ENCODE measurements at places on chromosomes 13 and 19.

- no peak for DNase-seq
Measured at GRCh38 chr13:55000844-55001243, 1972.2 kb downstream of the OLFM4 start.

- no peak for DNase-seq
Measured at GRCh38 chr13:98273067-98273823, 96.2 kb upstream of the RNF113B start.

DNA sequence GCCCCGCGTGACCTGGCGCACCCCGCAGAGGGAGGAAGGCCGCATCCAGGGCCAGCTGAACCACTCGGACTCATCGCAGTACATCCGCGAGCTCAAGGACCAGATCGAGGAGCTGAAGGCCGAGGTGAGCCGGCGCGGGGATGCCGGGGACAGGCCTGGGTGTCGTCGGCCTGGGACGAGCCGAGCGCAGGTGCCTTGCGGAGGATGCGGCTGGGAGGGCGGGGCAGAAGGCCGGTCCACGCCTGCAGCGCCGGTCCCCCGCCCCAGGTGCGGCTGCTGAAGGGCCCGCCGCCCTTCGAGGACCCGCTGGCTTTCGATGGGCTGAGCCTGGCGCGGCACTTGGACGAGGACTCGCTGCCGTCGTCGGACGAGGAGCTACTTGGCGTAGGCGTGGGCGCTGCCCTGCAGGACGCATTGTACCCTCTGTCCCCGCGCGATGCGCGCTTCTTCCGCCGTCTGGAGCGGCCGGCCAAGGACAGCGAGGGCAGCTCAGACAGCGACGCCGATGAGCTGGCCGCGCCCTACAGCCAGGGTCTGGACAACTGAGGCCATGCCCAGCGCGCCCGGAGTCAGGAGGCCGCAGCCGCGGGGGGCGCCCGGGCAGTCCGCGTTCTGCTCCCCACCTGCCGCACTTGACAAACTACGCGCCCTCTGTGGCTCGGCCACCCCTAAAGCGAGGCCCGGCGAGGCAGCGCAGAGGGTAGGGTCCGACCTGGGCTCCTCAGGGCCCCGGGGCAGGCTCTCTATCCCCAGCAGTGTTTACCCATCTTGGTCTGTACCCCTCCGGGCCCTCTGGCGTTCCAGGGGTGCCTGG, 10.8 kb downstream of the PRR36 start:
- DNase-seq, result no peak

DNA sequence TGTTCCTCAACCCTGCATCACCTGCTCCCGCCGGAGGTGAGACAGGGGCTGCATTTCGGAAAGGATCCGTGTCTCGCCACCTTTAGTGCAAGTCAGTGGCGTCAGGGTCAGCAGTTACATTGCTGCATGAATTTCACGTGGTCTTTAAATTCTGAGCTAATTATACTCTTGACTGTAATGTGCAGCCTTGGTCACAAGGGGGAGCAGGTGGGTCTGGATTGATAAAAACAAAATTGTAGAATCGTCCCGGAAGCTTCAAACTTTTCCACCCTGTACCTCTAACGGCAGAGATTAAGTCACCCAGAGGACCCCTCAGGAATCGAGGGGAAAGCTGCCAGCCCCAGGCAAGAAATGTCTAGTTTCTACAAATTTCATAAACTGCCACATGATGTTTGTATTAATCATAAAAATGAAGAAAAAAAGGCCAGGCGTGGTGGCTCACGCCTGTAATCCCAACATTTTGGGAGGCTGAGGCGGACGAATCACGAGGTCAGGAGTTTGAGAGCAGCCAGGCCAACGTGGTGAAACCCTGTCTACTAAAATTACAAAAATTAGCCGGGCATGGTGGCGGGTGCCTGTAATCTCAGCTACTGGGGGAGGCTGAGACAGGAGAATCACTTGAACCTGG, 20.2 kb downstream of the BBC3 start:
- DNase-seq, result peak; percentile 63

DNA sequence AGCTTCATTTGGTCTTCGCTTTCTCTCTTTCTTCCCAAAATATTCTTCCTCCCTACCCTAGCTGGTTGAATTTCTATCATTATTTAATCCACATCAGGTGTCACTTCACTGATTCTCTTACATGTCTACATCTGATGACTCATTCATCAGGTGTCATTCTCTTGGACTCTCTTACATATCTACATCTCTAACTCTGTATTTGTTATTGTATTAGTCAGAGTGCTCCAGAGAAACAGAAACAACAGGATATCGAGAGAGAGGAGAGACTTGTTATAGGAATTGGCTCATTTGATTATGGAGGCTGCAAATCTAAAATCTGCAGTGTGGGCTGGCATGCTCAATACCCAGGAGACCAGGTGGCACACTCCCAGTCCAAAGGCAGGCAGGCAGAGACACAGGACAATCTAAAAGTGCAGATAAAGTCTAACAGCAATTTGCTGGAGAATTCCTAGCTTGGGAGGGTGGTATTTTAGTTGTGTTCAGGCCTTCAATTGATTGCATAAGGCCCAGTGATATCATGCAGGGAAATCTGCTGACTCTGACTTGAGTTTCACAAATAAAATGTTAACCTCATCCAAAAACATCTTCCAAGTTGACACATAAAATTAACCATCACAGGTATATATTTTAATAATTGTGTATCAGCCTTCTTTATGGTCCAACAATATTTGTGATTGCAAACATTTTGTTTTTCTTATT, 541.4 kb upstream of the SLITRK5 start:
- DNase-seq, result no peak

DNA sequence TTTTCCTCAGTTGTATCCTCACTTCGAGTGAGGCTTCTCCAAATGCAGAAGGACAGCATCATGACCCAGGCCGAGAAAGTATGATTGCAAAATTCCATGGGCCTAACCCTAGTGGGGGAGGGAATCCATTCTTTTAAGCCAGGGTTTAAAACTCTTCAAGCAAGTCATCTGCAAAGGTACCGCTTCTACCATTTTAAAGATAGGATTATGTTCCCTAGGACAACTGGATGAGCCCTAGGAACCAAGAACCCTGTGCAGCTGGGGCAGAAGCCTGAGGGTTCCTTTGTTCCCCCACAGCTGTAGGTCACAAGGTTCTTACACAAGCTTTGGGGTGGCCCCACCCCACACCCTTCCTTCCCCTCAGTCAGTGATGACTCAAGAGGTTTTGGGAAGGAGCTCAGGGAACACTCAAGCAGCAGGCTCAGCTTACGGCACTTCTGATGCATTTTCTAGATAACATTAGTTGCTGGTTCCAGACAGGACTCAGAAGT, 13.5 kb downstream of the ARL11 start:
- DNase-seq, result no peak

- DNase-seq, result no peak
Measured at GRCh38 chr13:33318037-33318436, 32.5 kb upstream of the STARD13 start.

DNA sequence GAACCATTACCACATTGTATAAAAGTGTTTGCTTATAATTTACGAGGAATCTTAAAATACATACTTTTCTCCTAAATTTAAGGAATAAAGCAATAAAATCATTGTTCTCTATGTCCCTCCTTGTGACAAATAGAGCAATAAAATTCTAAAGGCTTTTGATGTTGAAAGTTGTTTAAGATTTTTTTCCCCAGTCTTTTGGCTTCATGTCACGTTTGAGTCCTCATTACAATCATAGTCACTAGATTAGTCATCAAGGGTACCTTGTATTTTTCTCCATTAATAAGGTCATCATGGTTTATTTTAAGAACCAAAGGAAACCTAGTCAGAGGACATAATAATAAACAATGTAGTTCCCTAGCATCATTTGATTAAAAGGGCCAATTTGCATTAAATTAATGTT, 3.2 kb downstream of the WBP4 start:
- no peak for DNase-seq

DNA sequence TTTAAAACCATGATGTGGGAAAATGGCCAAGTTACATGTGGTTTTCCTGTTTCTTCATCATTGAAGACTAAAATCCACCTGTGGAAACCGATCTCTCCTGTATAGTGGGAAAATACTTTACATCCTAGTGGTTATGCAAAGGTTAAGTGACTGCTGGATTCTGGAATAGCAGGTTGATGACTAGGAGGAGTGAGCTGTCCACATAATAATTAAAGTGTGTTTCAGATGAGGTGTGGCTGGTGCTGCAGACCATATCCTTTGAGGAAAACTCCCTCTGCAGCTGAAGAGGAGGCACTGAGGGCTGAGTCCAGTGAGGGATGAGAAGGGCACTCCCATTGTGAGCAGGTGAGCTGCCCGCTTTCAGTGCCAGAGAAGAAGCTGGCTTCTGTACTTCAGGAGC, 43.2 kb downstream of the DCLK1 start:
- DNase-seq, result no peak

GRCh38 chr13:25946321-25946720, 105.5 kb downstream of the SHISA2 start:
- no peak for DNase-seq

GRCh38 chr13:32039056-32039455, 7.5 kb downstream of the FRY start:
- no peak for DNase-seq

All from stimulated activated CD8-positive, alpha-beta memory T cell treated with anti-CD3 and anti-CD28 coated beads, Interleukin-2, amount 100 ng/mL, for 1 hour (primary cell).